ENCODE measurements at places on chromosomes 1 and 21.
A peak's percentile ranks its signal among the peaks of the same experiment; 100 is the strongest.

DNA sequence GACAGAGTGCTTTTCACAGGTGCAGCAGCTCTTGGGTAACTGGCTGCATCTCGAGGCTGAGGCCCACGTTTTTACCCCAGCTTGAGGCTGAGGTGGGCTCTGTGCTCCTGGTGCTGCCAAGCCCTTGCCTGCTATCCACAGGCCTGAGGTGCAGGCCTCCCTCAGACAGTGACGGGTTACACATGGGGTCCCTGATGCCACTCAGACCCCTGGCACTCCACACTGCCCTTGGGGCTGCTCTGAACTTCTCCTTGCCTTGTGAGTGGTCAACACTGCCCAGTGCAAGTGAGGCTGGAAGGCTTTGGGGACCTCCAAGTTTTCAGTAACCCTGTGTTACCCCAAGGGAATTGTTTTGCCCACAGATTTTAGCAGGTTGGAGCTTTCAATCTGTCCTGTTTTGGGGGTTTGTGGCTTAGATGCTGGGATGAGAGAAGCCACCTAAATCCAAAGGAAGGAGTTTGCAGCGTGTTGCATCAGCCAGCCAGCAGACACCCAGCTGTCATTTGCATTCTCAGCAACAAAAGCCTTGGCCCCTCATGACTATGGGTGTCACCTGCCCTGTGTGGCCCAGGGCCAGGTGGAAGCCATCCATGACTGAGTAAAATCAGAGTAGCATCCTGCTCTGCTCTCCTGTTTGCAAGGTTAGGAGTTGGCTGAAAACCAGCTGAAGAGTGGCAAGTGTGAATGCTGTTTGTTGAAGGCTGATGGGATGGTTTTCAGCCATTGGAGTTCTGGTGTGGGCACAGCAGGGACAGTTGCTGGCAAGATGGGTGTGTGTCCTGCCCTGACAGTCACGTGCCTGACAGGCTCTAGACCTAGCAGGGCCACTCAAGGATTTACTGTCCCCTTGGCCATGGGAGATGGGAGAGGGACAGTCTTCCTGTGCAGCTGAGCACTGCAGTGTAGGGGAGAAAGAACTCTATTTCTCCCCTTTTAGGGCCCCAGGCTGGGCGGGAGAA lies 3.2 kb downstream of the RNF187 start:
- no peak for DNase-seq

- DNase-seq, result no peak
Observed at GRCh38 chr1:104248385-104248784, 498.7 kb downstream of the AMY1C start.

- no peak for DNase-seq
Observed at GRCh38 chr1:205972491-205973168, 29.4 kb upstream of the SLC26A9 start.

DNA sequence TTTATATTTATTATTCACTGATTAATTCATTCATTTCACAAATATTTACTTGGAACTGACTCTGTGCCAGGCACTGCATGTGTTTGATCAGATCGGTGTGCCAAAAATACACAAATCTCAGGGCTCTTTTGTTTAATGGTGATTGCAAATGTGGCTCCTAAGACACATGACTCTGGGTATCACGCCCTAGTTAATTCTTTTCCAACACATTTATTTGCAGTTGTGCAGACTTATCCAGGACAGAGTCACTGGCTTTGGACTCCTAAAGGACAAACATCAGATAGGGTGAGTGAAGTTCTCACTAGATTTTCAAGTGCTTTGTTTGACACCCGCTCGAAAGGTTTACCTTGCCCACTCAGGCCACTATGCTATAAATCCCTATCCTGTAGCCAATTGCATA lies 335.5 kb downstream of the BARHL2 start:
- no peak for DNase-seq

- no peak for DNase-seq
Observed at GRCh38 chr1:110216844-110217444, 6.8 kb downstream of the KCNC4 start.

DNA sequence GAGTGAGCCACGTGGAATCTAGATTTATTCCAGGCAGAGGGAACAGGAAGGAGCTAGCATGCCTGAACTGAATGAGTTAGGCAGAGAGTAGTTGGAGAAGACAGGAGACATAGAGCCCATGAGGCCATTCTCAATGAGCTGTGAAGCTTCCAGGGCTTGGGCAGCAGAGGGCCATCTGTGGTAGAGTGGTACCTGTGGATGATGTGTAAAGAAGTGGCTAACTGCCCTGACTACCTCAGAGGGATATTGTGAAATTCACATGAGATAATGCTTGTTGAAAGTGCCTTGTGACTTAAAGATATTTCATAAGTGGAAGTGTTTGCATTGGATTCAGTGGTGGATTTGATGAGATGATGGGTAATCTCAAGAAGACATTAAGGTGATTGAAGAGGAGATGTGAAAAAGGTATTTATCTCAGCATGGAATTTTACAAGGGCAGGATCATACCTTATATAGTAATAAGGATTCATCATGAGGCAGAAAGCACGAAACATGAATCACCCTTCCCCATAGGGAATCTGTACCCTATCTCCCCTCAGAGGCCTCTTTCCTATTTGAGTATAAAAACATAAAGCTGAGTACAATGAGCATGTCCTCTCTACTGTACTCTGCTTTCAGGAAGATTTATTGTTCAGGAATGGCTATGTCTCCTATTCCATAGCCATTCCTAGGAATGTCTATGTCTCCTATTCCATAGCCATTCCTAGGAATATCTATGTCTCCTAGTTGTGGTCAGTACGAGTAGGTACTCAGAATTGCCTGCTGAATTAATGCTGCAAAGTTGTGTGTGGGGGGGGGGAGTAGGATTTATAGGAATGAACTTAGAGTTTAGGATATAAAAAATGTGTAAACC lies 146.8 kb downstream of the PAPPA2 start:
- DNase-seq, result no peak

DNA sequence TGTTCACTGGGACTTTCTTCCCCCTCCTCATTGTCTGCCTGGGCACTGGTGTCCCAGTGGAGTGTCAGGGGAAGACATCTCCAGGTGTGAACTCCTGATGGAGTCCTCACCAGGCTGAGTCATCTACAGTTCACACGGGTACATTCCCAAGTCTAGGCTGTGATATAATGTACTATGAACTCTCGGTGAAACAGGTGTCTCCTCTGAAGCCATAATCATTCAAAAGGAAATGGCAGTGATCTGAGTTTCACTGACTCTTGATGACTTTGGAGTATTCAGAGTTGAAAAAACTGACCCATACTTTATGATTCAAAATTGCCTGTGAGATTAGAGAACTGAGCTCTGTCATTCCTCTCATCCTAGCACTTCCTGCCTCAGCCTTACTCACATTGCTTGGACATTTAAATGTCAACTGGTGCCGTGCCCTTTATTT lies 9.1 kb downstream of the LAMC2 start:
- DNase-seq, result no peak

- DNase-seq, result no peak
Observed at GRCh38 chr1:89165811-89166210, 10.0 kb downstream of the GBP7 start.

GRCh38 chr1:75567191-75567590 lies 43.7 kb downstream of the SLC44A5 start:
- no peak for DNase-seq

GRCh38 chr1:236465959-236466303 lies 57.9 kb upstream of the LGALS8 start:
- DNase-seq, result peak; percentile 5

- no peak for DNase-seq
Observed at GRCh38 chr1:47384083-47384482, 32.0 kb upstream of the FOXE3 start.

GRCh38 chr21:28256420-28256831 lies 736.3 kb downstream of the LTN1 start:
- no peak for DNase-seq

GRCh38 chr1:224543453-224543852 lies 72.7 kb upstream of the CNIH3 start:
- no peak for DNase-seq

Measured in T-cell (primary cell).